Mesendoderm (in vitro differentiated cells): ENCODE measurements at places on chromosomes 13 and 19.

- DNase-seq = no peak
Measured at GRCh38 chr13:95253033-95253432, 48.2 kb downstream of the ABCC4 start.

- no peak for DNase-seq
Measured at GRCh38 chr19:7349961-7350711, 1.4 kb downstream of the ARHGEF18 start.

- DNase-seq = peak; percentile 46
Measured at GRCh38 chr19:41641879-41642485, 15.1 kb upstream of the CEACAM4 start.

- peak; percentile 39 for DNase-seq
Measured at GRCh38 chr13:63680704-63681103, 2265.1 kb upstream of the PCDH20 start.

- no peak for DNase-seq
Measured at GRCh38 chr19:47786566-47786965, 8.1 kb downstream of the SELENOW start.

DNA sequence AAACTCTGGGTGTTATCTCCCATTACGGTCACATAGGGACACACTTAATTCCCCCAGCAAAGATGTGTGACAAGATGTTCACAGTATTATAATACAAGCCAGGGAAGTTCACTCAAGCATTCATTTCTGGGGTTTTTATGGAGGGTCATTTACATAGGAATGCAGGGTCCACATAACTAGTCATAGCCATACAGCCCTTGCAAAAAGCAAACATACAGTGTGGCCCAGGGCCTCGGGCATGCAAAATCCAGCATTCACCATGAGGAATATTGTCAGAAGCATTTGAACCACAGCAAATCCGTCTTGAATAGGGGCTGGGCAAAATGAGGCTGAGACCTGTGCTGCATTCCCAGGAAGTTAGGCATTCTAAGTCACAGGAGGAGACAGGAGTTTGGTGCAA, 13.0 kb upstream of the ZNF460 start:
- no peak for DNase-seq

DNA sequence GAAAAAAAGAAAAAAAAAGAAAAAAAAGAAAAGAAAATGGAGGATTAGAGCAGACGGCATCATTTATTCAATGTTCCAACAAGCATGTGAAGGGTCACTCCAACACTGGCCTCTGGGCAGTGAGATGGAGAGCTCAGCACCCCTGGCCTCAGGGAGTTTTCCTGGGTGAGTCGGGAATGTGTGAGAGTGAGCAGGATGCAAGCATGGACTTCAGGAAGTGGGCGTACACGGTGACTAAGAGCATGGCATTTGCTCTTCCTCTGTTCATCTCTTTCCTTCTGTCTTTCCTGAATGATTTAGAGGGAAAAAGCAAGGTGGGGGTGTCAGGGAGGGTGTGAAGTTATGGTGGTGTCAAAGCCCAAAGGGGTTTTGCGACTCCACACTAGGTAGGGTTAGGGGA, 682 bp upstream of the CABP5 start:
- DNase-seq = no peak

DNA sequence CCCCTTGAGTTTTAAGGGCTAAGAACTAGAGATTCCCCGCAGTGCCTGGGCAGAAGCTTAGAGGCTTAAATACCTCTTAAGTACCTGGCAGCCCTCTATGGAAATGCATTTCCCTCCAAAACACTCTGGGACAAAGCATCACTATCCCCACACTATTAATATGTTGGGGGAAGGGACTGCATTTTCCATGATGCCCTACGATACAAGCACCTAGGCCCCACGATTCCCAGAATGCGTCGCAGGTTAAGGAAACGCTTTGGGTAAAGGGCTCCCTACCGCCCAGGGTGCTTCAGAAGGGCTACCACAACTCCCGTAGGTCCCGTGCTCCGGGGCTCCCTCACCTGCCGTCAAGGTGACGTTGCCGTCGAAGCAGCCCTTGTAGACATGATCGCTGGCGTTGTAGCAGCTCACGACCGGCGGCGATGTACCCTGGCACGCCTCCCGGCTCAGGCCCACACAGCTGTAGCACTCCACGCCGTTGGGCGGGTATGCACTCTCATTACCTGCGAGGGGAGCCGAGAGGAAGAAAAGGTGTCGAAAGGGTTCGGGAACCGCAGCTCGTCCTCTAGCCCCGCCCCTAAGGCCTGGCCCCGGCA, 2.5 kb downstream of the LYPD3 start:
- DNase-seq = no peak

- DNase-seq = no peak
Measured at GRCh38 chr13:21749410-21749809, 78.5 kb downstream of the FGF9 start.

DNA sequence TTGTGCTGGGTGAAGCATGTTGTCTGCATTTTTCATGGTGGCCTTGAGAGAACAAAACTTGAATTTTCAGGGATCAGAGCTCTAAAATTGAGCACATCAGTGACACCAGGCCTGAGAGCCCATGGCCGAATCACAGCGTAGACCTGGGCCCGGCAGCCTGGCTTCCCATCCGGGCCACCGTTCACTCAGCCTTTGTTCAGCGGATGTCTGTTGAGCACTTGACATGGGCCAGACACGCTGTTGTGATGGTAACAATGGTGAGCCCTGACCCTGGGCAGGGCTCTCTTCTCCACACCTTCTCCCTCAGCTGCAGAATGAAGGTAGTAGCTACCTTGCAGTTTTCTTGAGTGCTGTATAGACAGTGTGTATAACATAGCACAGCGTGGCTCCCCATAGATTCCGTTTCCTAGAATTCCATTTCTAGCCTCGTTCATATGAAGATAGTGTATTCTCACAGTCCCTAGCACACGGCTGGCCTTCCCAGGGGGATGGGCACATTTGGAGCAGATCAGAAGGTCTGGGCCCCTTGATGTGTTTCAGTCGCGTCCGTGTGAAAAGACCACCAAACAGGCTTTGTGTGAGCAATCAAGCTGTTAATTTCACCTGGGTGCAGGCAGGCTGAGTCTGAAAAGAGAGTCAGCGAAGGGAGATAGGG, 75.3 kb downstream of the RAB20 start:
- peak; percentile 89 for DNase-seq

DNA sequence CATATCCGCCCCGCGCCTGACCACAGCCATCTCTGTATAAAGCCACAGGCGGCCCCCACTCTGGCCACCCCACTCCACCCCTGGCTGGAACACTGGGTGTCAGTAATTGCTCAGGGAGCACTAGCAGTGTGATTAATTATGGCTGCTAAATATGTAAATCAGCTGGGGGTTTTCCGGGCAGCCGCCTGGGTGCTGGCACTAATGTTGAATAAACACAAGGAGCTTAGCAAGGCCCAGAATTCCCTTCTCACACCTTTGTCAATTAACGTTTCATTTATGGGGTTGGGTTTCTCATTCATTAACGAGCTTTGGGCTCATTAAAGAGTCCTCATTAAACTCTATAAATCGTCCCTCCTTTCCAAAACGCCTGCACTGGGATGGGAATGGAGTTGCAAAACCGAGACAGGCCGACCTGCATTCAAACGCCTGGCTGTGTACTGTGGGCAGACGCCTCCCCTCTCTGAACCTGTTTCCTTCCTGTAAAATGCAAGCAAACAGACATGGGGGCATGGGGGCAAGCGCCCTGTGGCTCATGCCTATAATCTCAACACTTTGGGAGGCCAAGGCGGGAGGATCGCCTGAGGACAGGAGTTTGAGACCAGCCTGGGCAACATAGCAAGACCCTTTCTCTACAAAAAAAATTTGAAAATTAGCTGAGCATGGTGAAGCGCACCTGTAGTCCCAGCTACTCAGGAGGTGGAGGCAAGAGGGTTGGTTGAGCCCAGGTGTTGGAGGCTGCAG, 17.7 kb upstream of the OLFM2 start:
- no peak for DNase-seq

DNA sequence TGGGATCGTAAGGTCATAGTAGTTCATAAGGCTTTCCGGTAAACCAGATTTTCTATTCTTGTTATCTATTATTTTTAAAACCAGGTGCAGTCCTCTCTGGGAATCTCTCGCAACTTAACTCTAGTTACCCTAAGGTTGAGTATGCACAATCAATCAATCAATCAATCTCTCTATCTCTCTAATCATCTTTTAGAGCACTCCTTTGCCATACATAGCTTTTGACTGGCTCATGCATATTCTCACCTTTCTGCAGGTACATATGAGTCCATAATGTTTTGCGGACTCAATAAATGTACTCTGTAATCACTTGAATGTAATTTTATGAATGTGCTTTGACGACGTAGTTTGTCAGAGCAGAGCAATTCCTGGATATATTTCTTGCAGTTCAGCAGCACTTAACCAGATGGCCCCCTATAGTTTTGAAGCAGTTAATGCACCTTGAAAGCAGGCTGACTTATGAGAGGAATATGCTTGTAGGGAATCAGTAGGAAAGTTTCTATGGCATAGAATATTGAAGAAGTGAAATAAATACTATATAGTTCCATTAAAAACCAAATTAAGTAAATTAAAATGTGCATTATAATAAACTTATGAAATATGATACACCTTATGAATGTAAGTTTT, 524.7 kb downstream of the GPC5 start:
- DNase-seq = peak; percentile 51

GRCh38 chr13:29581666-29582065, 13.8 kb downstream of the SLC7A1 start:
- peak; percentile 75 for DNase-seq

DNA sequence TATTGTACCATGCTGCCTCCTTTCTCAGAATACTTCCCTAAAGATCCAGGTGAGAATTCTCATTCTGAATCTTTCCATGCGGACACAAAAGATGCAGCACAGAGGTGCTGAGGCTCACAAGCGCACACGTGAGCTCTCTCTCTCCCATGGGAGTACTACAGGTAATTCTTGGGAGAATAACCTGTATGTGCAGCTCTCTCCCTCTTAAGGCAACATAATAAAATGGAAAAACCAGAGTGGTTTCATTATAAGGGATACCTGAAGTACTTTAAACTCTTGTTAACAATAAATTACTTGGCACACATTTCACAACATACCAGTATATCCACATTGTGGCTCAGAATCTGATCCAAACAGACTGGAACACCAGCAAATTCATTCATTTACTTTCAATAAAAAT, 40.4 kb downstream of the INTS6 start:
- DNase-seq = no peak

- no peak for DNase-seq
Measured at GRCh38 chr19:21593934-21594820, 88.8 kb downstream of the ZNF429 start.
